ENCODE measurements at places on chromosomes 11 and 22.

DNA sequence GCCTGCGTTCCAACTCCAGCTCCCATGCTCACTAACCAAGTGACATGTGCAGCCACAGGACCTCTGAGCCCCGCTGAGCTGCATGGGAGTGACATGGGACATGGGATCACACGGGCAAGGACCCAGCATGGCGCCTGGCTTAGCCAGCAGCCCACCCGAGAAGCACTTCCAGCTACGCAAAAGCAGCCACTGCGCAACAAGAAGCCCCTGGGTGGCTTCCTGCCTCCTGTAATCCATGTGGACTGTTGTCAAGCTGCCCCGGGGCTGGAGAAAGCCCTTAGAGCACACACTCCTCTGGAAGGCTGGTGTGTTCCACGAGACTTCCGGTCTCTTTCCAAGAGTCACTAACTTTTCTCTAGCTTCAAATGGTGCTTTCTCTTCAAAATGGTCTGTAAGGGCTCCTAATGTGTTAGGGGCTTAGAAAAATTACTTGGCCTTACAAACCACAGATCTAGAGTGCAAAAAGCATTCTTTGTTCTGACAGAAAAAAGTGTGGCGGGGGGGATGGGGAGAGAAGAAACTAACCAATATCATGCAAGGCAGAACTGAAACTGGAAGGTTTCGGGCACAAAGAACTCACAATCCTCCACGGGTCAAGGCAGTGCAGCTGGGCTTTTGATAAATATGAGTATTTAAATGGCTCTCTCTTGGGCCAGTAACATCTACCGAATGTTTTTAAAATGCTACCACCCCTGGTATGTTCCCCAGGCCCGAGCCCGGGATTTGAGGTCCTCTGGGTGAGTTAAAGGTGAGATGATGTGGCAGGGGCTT is 5.5 kb downstream of the C11orf24 start:
- DNase-seq, result no peak

GRCh38 chr22:24768537-24769374 is 5.8 kb downstream of the PIWIL3 start:
- peak; percentile 53 for DNase-seq

GRCh38 chr11:11805228-11805627 is 36.5 kb upstream of the USP47 start:
- DNase-seq, result no peak

GRCh38 chr11:118690553-118691304 is 11.3 kb upstream of the TREH start:
- DNase-seq, result no peak

DNA sequence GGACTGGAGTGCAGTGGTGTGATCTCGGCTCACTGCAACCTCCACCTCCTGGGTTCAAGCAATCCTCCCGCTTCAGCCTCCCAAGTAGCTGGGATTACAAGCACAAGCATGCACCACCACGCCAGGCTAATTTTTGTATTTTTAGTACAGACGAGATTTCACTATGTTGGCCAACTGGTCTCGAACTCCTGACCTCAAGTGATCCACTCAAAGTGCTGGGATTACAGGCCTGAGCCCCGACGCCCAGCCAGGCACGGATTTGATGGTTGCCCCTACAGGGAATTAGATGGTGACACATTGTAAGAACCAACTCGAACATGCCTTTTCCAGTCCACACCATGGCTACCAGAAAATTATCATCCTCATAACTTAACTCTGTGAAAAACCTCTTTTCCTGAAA is 26.8 kb upstream of the RTL6 start:
- no peak for DNase-seq

DNA sequence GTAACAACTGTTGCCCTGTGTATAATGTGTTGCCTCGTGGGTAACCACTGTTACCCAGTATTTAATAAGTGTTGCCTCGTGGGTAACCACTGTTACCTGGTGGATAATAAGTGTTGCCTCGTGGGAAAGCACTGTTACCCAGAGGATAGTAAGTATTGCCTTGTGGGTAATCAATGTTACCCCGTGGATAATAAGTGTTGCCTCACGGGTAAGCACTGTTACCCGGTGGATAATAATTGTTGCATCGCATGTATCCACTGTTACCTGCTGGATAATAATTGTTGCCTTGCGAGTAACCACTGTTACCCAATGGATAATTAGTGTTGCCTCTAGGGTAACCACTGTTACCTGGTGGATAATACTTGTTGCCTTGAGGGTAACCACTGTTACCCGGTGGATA is 17.1 kb upstream of the NXPE4 start:
- no peak for DNase-seq

GRCh38 chr11:12232817-12233601 is 122.6 kb downstream of the MICAL2 start:
- DNase-seq, result no peak

DNA sequence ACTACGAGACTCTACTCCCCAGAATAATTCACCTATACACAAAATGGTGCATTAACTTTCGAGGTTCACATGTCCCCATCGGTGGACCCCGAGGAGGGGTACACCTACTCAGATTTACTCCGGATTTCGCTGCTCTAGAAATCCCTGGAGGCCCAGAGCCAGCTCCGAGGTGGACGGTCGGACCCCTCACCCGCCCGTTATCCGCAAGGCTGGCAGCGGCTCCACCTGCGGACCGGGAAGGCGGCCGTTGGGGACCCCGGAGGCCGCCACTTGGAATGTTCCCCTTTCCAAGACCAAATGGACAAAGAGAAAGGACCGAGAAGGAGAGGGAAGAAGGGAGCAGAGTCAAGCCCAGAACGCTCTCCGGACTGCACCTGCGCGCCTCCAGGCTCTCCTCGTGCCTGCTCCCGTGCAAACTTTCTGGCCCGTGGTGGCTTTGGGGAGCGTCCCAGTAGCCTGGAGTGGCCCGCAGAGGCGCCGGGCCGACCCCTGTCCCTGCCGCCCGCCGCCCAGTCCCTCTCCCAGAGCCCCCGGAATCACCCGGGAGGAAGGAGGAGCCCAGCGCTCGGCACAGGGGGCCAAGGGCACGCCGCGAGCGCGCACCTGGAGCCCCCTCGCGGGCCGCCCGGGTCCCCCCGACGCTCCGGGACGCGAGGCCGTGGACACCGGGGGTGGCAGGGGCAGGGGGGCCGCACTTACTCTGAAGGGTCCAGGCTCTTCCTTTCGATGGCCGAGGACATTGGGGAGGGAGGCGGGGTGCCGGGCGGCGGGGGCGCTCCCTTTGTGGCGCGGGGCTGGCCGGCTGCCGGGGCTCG is 23.0 kb downstream of the LMO2 start:
- no peak for DNase-seq

- no peak for DNase-seq
Observed at GRCh38 chr11:81987829-81988472, 745.7 kb downstream of the FAM181B start.

- no peak for DNase-seq
Observed at GRCh38 chr11:1302041-1302460, 7.4 kb downstream of the TOLLIP start.

GRCh38 chr11:95304777-95305176 is 73.8 kb upstream of the SESN3 start:
- no peak for DNase-seq

DNA sequence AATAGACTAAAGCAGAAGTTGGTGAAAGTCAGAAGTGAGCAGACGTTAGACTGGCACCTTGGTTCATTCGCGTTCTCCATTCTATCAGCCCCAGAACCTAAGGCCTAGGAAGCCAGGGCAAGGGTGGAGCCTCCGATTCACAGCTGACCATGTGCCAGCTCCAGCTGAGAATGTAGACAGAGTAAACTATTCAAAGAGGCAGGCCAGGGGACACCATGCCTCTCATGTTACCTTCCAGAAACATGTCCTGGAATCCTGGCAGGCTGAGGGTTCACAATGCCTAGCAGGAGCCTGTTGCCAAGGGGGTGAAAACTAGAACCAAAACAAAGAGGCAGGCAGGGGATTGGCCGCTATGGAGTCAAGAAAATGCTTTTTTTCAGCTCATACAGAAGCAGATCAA is 224.4 kb upstream of the POU2AF2 start:
- no peak for DNase-seq

- DNase-seq, result no peak
Observed at GRCh38 chr11:5224538-5225479, 2.1 kb downstream of the HBB start.

DNA sequence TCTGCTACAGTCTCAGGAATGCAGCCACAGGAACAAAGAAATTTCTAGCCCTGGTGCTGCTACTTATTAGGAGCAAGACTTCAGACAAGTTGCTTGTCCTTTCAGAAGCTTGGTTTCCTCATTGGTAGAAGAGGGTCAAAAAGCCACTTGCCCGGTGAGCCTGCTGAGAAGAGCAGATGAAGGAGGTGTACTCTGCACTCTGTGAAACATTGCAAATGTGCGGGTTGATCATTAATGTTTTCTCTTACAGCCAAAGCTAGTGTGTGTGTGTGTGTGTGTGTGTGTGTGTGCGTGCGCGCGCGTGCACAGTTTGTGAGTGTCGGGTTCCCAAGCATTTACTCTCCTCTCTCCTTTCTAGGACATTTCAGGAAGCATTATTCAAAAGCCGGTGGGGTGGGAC is 86.3 kb upstream of the NNMT start:
- no peak for DNase-seq

DNA sequence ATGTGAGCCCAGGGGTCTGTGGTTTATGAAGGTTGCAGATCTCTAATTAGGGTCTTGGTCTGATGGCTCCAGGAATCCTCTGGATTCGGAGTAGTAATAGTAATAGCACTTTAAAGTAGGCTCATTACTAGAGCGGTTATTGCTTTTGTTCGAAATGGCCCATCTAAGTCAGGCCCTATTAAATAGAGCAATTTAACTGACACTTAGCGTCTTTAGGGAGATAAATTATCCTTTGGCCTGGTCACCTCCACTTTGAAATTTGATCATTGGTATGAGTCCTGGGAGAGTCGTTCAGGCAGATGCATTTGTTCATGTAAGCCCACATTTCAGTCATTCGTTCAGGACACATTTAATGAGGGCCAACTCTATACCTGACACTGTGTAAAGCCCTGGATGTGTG is 54.8 kb downstream of the LDLRAD3 start:
- DNase-seq, result no peak
